Putamen (tissue), 1 donor: ENCODE measurements at places on chromosomes 16 and 17.

- DNase-seq = no peak
These were observed 21.8 kb downstream of the NUDT7 start for GRCh38 chr16:77744141-77744540.

GRCh38 chr17:282000-282911, 70.4 kb downstream of the RPH3AL start:
- no peak for DNase-seq

GRCh38 chr17:72191356-72191755, 70.5 kb downstream of the SOX9 start:
- DNase-seq = no peak

DNA sequence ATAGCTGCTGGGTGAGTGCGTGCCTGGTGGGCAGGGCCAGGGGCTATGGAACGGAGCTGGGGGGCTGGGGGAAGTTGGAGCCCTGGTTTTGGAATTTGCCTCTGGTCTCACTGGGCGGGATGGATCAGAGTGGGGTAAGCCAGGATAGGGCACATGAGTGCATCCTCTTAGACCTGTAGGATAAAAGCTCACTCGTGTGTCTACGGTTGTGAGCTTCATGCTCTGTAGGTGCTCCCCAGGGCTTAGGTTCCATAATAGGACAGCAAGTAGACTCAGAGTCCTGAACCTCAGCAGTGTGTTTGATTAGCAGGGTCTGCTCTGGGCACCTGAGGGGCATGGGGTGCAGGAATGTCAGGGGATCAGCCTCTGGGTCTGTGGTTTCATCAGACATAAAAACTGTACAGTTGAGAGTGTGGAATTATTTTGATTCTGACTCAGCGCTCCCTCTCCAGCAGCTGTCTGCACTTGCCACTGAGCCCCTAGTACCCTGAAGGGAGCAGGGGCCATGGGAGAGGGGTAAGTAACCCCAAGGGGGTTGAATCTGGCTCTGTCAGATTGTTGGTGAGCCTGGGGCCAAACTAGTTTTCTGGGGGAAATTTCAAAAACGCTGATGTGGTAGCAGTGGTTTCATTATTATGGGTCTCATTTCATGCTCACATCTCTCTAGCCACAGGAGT, 84.2 kb upstream of the LGALS9 start:
- DNase-seq = no peak

DNA sequence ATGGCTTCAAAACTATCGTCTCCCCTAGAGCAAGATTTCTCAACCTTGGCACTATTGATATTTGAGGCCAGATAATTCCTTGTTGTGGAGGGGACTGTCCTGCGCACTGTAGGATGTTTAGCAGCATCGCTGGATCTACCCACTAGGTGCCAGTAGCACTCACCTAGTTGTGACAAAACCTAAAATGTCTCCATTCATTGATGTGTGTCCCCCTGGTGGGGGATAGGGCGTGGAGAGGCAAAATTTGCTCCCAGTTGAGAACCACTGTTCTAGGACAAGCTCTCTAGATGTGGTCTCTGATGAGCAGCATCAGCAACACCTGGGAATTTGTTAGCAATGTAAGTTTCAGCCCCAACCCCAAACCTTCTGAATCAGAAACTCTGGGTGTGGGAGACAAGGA, 259.0 kb downstream of the XYLT1 start:
- DNase-seq = no peak

DNA sequence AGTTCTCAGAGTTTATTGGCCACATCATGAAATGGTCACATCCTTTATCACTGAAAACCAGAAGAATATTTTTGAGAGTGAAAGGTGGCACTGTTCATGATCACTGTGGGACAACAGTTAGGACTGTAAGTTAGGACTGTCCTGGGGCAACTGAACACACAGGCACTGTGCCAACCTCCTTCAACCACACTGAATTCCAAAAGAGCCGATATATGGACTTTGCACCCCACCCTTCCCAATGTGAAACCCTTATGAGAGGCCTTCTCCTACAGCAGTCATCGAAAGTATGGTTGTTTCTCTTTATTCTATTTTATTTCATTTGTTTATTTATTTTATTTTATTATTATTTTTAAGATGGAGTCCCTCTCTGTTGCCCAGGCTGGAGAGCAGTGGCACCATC, 353.5 kb downstream of the TOX3 start:
- DNase-seq = no peak
